ENCODE measurements at places on chromosomes 7 and 10. TPM values are rescaled to one million over a fixed set of nuclear protein-coding genes. Genes with fewer than 3 reads are reported as not detected.
A peak's percentile ranks its signal among the peaks of the same experiment; 100 is the strongest.

Gene TFR2
- total RNA-seq = not detected

DNA sequence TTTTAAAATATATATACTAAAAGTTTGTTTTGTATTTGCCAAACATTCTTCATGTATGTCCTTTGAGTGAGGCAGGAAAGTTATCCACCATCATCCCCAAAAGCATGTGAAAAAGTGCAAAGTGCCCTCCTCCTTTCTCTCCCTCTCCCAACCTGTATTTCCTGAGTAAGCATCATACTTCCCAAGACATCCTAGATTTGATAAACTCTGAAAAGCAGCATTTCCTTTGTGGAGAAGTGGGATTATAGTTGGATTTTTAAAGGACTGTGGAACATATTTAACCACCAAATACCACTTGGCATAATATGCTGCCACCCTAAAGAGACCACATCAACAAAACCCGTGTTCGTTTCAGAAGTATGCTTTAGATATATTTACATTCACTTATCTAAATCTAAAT is 36.9 kb downstream of the NET1 start:
- no peak for DNase-seq

DNA sequence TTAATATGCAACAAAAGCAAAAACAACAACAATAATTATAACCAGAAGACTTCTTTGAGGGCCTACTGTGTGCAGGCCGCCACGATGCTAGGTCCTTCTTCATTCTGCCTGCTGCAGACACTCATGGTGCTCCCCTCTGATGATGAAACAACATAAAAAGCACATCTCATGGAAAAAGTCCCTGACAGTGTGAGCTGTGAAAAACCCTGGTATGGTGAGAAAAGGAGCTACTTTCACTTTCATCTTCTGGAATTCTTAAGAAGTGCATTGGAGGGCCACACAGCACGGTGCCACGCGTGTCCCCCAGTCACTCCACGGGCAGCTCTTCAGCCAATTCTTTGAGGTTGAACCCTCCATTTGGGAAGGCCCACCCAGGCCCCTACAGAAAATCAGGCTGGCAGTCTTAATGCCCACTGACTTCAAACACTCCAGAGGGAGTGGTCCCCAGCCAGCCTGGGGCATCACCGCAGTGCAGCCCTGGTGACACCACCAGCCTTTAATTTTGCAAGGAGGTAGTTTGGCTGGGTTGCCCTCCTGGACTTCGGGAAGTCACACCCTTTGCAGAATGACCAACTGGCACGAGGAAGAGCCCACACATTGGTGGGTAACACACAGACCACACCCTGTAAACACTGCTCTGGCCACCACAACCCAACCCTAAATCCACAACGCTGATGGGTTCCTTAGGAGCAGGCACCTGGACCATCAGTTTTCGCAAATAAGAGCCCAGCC is 7.7 kb downstream of the KCNMA1 start:
- no peak for DNase-seq

GRCh38 chr10:93437086-93437945 is 44.8 kb downstream of the MYOF start:
- peak; percentile 95 for DNase-seq

DNA sequence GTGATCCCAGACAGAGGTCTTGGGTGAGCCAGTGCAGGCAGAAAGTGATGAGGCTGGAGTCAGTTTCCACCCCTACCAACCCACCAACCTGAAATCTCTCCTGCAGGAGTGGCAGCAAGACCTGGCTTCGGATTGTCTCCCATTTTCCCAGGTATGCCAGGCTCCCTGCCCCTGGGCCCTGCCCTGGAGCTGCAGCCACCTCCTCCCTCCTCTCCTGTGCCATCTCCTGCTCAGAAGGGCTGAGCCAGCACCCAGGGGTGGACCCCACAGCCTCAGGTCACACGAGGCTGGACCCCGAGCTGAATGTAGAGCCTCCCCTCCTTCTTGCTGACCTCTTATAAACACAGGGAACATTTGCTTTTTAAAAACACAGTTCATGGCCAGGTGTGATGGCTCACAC is 17.0 kb upstream of the LIMK1 start:
- no peak for DNase-seq
